ENCODE measurements at places on chromosomes 12 and 14.

GRCh38 chr14:90842726-90843125 is 26.5 kb upstream of the TTC7B start:
- DNase-seq = no peak

GRCh38 chr12:121713793-121714192 is 1.2 kb downstream of the TMEM120B start:
- DNase-seq = no peak

DNA sequence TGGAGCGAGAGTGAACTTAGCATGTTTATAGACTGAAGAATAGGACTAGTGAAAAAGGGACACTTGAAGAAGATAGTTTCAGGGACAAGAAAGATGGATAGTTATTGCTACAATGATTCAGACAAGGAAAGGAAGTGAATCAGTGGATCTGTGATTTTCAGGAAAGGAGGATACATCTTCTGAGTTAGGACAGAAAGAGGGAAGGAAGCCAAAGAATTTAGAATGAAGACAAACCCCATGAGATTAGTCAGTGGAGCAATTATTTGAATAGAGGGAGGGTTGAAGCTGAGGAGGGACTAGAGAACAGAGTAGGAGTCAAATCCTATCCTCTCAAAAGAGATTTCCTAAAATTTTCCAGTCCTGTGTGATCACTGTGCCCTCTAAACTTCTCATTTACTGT is 282.7 kb downstream of the AKAP6 start:
- no peak for DNase-seq

- no peak for DNase-seq
Measured at GRCh38 chr12:42669553-42669952, 80.0 kb upstream of the PRICKLE1 start.

- DNase-seq = no peak
Measured at GRCh38 chr12:24378548-24379407, 429.3 kb upstream of the SOX5 start.

DNA sequence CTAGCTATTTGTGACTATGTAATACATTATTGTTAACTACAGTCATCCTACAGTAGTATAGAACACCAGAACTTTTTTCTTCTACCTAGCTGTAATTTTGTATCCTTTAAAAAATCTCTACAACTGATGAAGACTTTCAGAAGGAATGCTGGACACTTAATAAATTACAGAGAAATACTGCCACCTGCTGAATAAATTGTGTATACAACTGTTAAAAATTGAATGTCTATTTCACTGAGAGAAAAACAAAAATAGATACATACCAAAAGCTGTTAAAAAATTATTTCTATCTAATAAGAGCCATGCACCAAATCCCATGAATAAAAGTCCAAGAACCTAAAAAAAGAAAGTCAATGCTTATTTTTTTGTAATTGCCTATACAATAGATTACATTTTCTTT is 6.6 kb downstream of the TSPAN19 start:
- DNase-seq = no peak

GRCh38 chr12:52367876-52368275 is 595 bp upstream of the KRT85 start:
- DNase-seq = no peak

DNA sequence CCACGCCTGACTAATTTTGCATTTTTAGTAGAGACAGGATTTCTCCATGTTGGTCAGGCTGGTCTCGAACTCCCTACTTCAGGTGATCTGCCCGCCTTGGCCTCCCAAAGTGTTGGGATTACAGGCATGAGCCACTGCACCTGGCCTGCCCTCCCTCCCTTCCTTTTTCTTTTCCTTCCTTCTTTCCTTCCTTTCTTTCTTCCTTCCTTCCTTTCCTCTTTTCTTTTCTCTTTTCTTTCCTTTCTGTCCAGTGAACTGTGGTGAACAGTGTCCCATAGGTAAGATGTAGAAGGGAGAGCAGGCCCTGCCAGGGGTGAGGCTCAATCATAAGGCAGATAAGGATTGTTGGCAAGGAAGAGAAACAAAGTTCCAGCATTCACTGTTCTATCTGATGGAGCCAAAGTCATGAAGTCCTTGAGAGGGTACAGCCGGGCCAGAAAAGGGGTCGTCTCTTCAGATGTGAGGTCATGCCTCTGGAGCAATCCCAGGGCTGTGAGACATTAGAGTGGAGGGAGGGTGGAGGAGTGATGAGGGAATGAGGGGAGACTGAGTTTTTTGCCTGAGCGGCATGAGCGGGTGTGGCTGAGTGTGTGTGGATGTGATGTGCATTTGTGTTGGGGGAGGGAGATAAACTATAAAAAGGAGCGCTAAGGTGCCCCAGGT is 4.2 kb upstream of the MLF2 start:
- DNase-seq = no peak

DNA sequence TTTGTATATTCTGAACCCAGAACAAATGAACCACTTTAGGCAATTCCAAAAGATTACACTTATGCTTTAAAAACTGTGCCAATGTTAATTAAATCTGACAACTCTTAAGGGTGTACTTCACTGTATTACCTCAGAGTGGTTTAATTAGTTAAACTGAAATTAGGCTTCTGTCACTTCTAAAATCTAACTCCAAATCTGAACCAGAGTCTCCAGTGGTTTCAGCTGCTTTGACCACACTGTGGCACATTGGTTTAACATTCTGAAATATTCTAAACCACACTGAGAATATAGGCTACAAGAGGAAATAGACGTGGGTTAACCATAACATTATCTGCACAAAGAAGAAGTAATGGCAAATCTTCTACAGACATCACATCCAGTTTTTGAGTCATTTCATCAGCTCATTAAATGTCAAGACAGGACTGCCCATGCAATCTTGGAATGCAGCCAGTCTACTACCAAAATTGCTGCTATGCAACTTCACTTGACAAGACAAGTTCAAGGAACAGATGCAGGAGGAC is 94.8 kb downstream of the LRP6 start:
- DNase-seq = no peak

GRCh38 chr14:50854521-50854920 is 17.3 kb upstream of the ABHD12B start:
- DNase-seq = no peak

DNA sequence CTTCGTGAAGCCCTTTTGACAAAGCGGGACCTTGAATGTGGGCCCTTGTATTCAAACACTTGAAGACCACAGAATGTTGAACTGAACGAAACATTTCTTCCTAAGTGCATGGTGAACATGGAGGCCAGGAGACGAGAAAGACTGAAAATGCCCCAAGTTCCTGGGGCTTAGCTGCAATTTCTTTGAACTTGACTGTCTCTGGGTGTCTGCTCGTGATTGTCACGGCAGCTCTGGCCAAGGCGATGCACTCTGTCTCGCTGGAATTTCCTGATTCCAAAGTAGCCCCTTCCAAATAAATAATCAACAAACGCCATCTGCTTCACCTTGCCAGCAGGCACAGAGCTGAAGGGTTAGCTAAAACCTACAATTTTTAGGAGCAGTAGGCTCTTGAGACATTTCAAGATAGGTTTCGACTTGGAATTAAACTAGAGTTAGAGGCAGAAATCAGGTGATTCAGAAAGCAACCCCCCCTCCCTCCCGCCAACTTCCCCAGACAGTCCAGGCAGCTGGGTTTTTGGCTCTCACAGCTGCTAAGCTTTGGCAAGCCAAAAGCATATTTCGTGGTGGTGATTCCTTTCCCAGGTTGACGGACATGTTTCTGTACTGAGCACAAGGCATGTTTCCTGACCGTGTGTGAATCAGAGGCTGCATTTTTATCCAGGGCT is 13.5 kb upstream of the IRF2BPL start:
- DNase-seq = no peak

GRCh38 chr14:81710232-81710845 is 176.7 kb upstream of the SEL1L start:
- no peak for DNase-seq

- DNase-seq = no peak
Measured at GRCh38 chr12:115203701-115204100, 519.7 kb upstream of the TBX3 start.

GRCh38 chr12:110170535-110171185 is 46.5 kb downstream of the IFT81 start:
- no peak for DNase-seq

DNA sequence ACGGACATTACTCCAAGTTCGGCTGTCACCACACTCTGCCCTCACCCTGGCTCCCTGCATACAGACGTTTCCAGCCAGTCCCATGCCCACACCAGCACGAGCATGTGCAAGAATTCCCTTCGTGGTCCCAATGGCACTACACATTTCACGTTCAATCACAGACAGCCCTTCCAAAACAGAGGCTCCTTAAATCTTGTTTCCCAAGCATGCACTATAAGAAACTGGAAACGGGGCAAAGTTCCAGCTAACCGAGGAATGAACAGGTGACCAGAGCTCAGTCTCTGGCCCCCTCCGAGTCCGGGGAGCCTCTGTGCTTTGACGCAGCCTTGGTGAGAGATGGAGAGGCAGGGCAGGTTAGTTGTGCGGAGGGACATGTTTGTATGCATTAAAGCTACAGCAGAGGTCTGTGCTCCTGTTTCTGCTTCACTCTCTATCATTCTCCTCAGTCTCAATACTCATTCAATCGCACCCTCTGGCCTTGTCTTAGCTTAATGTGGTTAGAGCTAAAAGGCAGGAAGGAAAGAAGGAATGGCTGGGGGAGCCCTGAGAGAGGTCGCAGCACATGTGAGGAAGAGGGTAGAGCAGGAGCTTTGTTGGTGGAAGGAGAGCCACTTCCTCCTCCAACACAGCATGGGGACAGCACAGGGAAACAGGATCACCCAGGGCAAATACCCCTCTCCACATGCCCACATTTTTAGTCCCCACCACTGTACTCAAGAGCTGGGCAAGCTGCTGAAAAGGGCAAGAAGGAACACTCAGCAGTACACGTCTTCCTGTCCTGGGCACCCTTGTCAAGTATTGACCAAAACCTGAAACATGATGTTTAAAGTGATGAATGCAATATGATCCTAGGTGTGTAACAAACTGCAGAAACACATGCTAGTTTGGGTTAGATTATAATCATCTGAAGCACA is 12.2 kb upstream of the SELPLG start:
- no peak for DNase-seq

GRCh38 chr14:36510874-36511273 is 9.2 kb downstream of the NKX2-1 start:
- DNase-seq = no peak

DNA sequence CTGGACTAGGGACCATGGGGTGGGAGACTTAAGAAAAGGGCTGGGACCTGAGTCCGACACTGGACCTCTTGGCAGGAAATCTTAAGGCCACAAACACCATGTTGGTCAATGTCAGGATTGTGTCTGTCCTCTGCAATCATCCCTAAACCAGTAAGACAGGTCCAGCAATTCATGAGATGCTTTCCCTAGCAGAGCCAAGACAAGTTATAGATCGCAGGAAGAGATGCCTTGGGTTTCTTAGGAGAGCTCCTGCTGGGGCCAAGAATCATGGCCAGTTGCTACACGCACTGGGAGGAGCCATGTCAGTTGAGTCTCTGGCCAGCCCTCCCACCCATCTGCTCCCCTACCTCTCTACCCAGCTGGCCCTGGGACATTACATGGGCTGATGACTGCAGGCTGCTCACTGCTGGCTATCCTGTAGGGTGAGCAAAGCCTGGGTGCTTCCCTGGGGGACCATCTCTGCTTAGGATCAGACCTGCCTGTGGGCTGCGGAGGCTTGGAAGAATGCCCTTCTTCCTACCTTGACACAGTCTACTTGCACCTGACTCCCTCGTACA is 14.2 kb downstream of the PLEKHH1 start:
- no peak for DNase-seq

DNA sequence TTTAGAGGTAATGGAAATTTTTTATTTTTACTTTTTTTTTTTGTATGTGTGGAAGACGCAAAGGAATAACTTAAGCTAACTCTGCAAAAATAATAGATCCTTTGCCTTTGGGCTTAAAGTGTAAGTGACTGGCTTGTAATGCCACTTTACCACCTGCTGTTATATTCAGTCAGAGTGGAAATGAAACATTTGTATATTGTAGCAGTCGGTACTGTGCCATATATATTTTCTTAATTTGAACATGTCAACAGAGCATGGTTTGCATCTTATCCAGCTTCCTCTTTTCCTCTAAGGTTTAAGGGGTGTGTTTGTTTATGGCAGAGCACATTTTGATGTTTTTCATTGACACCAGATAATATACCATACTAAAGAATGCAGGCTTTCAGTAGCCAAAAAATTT is 176.6 kb downstream of the TRHDE start:
- no peak for DNase-seq

DNA sequence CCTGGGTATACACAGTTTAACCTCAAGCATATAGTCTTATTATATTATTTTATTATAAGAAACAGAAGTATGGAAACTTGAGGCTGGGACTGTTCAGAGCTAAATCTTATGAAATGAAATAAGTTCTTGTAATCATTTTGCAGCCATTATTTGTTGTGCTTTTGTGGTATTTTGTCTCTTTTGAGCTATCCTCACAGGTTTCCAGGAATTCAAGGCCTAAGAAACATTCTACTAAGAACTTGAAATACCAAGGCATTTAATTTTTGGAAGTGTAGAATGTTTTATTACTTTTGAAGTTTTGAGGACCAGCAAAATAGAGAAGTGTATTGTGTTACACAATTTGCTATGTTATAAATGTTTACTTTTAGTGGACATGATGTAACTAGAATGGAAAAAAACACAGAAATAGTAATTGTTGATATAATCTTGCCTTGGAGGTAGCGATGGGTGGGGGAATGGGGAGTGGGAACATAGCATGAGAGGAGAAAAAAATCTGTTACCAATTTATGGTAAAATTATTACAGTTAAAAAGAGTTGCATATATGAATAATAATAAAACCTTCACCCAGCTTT is 81.7 kb downstream of the CRADD start:
- DNase-seq = no peak

GRCh38 chr12:2934371-2934770 is 24.8 kb upstream of the TEAD4 start:
- no peak for DNase-seq

DNA sequence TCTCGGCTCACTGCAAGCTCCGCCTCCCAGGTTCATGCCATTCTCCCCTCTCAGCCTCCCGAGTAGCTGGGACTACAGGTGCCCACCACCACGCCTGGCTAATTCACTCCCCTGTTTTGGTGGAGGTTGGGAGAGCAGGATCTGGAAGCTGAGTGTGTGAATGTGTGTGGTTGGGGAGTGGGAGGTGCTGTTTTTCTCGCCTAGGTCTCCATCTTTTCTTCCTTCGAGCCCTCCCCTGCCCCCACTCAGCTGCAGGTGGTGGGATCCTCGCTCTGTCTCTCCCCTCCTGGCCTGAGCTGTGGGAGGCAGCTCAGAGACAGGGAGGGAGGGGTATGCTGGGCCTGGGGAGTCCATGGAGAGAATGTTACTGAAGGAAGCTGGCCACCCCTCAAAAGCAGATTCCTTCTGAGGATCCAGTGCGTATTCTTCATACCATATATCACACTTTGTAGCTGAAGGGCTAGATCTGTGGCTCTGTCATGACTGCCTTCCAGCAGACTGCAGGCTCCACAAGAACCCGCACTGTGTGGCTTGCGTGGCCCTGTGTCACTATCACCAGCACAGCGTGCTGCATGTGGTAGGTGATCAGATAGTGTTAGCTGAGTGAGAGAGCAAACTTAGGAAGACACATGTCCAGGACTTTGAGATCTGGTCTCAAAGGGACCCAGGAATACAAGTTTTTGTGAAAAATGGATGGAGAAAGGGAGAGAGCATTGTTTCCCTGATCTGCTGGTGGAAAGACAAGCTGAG is 2.8 kb downstream of the KRT83 start:
- DNase-seq = no peak
